ENCODE measurements at places on chromosomes 7 and 10.

GRCh38 chr7:21749378-21749777 is 196.3 kb downstream of the CDCA7L start:
- no peak for DNase-seq

GRCh38 chr10:14605231-14605925 is 169.3 kb downstream of the FAM107B start:
- DNase-seq, result peak; percentile 38

- no peak for DNase-seq
Observed at GRCh38 chr7:88759230-88760135, at the start of gene ZNF804B. Gene ZNF804B, plus strand, starts transcription at chr7:88759700. Its CDS starts 277 bp downstream, at chr7:88759977.

GRCh38 chr7:13282377-13282980 is 595.0 kb downstream of the ARL4A start:
- peak; percentile 28 for DNase-seq

GRCh38 chr7:131011432-131011742 is 277.4 kb upstream of the KLF14 start:
- DNase-seq, result no peak

All from fibroblast of skin of abdomen (primary cell).